ENCODE measurements at places on chromosomes 4 and X. TPM values are rescaled to one million over a fixed set of nuclear protein-coding genes. Genes with fewer than 3 reads are reported as not detected.

The ATP6AP2 gene
- total RNA-seq, result 149 TPM

The SPATA18 gene
- 4.5 TPM for total RNA-seq

The CSN2 gene
- total RNA-seq, result not detected

The NALF2 gene
- total RNA-seq, result 5.2 TPM

The MAOB gene
- total RNA-seq, result 0.27 TPM

The SETD7 gene
- total RNA-seq, result 45.7 TPM

The LRCH2 gene
- 0.04 TPM for total RNA-seq

The PWWP3B gene
- not detected for total RNA-seq

The ATRX gene
- total RNA-seq, result 22.1 TPM

The SERTM2 gene
- not detected for total RNA-seq

The BRS3 gene
- not detected for total RNA-seq

The KANTR gene
- total RNA-seq, result 1.4 TPM

The MAGEE1 gene
- 4.8 TPM for total RNA-seq

The FGD1 gene
- 6.8 TPM for total RNA-seq

The PRICKLE3 gene
- 12.7 TPM for total RNA-seq

The FBXO8 gene
- 9.9 TPM for total RNA-seq
